ENCODE measurements at places on chromosomes 11 and 22.

DNA sequence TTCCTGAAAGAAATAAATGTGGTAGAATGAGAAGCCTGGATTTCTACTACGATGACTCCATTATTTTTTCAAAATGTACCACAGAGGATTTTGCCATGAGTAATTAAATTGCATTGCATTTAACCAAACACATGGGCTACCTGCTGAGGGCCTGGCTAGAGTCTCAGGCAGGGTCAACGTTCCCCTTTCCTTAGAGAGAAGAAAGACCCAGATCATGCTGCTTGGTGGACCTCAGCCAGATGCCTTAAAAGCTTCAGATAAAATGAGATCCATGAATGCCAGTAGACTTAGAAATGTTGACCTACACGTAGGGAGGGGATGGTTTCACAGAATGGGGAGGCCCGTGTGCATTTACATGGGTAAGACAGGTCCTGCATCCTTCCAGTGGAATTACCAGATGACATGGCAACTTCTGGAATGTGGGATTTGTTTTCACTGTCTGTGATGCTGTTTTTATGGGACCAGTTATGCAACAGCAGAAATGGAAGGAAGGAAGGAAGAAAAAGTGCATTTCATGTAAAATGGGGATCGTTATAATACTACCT lies 1069.4 kb downstream of the NTM start:
- DNase-seq: no peak

GRCh38 chr22:44573451-44573850 lies 75.4 kb upstream of the RTL6 start:
- no peak for DNase-seq

- DNase-seq: no peak
These were observed 14.8 kb downstream of the ALG12 start for GRCh38 chr22:49903322-49904039.

DNA sequence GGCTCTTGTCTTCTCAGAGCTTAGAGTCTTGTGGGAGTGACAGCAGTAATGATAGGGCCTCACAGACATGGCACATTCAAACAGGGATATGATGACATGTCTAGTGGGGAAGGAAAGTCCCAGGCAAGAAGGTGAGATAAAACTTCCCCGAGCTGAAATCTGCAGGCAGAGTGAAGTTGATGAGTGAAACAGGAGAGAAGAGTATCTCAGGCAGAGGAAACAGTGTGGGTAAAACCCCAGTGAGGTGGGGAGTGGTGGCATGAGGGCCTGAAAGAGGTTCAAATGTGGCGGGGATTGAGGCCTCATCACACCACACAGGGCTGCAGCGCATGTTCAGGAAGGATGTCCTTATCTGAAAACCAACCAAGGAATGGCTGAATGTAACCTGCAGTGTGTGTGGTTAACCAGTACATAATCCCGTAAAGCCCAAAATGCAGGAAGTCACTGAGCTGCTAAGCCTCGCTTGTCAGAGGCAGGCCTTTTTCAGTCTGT lies 153.8 kb upstream of the E2F8 start:
- no peak for DNase-seq

- DNase-seq: no peak
These were observed 10.6 kb downstream of the LRRC75B start for GRCh38 chr22:24582056-24582814.

DNA sequence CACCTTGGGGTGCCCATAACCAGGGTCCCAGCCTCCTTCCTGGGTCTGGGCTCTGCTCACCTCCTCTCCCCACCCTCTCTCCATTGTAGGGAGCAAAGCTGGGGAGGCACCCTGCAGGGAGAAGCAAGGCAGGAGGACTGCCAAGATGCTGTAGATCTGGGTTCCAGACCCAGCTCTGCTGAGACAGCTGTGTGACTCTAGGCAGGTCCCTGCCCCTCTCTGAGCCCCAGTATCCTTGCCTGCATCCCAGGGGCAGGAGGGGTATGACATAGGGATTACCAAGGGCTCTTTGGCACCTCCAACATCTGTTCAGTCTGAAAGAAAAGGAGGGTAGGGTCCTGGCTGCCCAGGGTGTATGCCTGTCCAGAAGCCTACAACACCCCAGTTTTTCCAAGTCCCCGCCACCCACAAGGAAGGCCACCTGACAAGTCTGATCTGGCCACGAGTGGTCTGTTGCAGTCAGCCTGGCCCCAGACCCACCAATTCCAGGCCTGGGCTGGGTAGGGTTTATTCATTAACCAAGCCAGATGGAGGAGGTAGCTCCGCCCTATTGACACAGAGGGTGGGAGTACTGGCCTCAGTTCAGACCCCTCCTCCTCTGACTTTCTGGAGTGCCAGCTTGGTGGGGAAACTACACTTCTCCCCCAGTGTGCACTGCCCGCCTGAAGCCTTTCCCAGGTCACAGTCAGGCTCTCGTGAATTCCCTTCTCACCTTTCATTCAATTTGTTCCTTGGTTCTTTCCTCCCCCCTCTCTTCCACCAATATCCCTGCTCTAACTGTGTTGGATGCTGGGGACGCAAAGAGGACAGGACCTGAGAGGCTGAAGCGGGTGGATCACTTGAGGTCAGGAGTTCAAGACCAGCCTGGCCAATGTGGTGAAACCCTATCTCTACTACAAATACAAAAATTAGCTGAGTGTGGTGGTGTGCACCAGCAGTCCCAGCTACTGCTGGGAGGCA lies 15.0 kb downstream of the STARD10 start:
- DNase-seq: no peak

GRCh38 chr11:60222141-60222540 lies 20.8 kb downstream of the MS4A4E start:
- DNase-seq: no peak

- no peak for DNase-seq
These were observed 925.4 kb downstream of the BRD1 start for GRCh38 chr22:48902001-48902869.

Data from renal cortex interstitium (tissue), 15 donors.